ENCODE measurements at places on chromosomes 11 and 22.
A peak's percentile ranks its signal among the peaks of the same experiment; 100 is the strongest.

GRCh38 chr11:76735841-76736240 is 47.3 kb upstream of the TSKU start:
- DNase-seq: no peak

- DNase-seq: no peak
Observed at GRCh38 chr11:59654893-59655292, 13.9 kb downstream of the PATL1 start.

- DNase-seq: no peak
Observed at GRCh38 chr11:19435306-19435989, 194.7 kb upstream of the E2F8 start.

DNA sequence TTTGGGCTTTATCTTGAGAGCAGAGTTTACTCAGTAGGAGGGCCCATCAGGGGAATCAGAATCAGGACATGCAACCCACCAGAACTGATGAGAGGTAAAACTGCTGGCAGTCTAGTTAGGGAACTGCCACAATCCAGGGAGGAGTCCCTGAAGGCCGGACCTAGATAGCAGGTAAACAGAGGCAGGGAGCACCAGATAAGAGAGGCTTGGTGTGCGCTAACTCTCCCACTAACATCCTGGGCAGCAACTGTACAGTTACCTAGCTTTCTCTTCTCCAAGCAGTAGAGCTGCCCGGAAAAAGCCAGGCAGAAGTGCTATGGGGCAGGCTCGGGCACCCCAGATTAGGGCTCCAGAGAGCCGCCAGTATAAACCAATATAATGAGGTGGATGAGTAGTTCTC is 865 bp upstream of the AMOTL1 start:
- DNase-seq: no peak

DNA sequence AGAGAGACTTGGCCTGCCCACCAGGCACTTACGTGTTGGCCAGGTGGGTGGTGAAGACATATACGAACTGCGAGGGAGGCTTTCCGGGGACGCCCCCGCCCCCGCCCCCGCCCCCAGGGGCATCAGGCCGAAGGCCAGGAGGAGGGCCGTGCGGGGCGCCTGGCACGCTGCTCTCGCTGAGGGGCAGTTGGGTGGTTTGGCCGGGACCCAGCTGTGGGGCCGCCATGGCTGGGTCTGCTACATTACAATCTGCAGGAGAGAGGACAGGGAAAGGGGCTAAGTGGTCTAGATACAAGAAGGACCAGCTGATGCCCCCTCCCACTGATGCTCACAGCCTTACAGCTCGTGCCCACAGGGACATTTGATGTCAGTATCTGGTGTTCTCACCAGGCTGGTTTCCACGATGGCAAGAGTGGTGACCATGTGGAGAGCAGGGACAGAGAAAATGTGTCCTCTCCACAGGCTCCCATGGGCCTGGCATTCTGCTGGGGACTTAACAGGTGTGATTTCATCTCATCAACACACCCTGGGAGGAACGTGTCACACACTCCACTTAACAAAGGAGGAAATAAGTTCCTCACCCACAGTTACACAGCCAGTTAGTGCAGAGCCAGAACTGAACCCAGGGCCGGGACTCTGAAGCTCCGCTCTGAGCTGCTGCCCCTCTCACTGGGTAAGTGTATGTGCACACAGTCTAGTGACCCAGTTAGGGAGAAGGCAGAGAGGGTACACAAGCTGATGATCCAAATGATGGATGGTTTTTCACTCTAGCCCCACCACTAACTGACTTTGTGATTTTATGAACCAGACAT is 19.7 kb downstream of the CXCR5 start:
- DNase-seq: no peak

- peak; percentile 36 for DNase-seq
Observed at GRCh38 chr11:112401036-112401769, 140.5 kb upstream of the PLET1 start.

- peak; percentile 26 for DNase-seq
Observed at GRCh38 chr11:80960381-80961029, 1519.7 kb upstream of the TENM4 start.

DNA sequence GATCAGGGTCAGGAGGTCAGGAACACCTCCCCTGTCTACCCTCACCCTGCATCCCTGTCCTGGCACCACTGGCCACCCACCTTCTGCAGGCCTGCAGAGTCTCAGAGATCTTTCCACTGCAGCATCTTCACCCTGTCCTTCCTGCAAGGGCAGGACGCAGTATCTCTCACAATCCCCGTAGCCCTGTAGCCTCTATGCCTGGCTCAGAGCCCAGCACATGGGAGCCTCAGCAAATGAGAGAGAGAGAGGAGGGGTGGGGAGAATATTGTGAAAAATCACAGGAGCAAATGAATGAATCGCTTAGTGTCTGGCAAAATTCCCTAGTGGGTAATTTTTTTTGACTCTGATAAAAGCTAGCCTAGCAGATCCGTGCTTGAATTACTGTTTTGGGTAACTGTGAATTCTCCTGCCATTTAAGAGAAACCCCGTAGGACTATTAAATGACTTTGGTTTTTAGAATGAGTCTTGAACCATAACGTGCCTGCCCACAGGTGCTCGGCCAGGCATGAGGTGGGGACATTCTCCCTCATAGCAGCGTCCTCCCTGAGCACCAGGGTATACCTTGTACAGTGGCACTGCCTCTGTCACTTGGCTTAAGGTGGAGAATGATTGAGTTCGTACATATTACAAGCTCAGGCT is 91.5 kb downstream of the MORC2 start:
- peak; percentile 16 for DNase-seq

GRCh38 chr11:17596310-17596669 is 49.2 kb downstream of the OTOG start:
- no peak for DNase-seq

GRCh38 chr22:37538590-37539357 is 19.6 kb upstream of the CARD10 start:
- DNase-seq: peak; percentile 95

DNA sequence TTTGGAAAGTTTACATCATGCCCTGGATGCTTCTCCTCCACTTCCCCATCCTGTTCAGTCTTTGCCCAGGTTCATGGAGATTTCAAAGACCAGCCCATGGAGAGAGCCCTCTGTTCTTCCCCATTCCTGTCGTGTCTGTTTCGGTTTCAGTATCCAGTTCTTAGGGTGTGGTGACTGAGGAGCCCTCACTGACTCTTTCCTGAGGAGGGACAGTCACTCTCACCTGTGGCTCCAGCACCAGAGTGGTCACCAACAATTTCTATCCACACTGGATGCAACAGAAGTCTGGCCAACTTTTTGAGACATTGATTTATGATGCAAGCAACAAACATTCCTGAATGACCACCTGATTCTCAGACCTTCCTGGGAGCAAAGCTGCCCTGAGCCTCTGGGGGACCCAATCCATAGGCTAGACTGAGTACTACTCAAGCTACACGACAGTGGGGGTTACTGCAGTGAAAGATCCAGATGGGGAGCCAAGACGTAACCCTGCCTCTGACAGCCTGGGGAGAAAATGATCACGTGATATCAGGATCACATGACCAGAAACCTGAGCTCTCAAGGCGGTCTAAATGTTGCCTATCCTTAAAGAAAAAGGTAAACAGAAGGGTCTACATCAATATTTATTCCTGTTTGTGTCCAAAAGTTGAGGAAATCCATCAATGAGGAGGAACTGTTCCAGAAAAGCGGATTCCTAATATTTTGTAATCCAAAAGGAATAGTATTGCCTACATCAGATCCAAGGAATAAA is 76.2 kb upstream of the VPREB1 start:
- peak; percentile 21 for DNase-seq

GRCh38 chr11:14275076-14275475 is 83.9 kb downstream of the RRAS2 start:
- DNase-seq: no peak

DNA sequence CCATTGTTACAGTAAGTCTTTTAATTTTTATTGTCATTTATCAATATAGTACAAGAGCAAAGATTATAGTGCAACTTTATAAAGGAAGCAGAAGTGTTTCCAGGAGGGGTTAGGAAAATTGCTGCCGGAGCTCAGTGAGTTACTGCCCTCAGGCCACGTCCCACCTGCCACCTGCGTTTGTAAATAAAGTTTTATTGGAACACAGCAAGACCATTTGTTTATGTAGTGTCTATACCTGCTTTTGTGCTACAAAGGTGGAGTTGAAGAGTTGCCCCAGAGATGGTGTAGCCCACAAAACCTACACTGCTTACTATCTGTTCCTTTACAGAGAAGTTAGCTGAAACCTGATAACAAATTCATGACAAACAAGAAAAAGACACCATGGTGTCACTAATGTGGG is 437.8 kb upstream of the B3GAT1 start:
- DNase-seq: no peak

GRCh38 chr11:87493516-87493915 is 455.8 kb downstream of the TMEM135 start:
- DNase-seq: peak; percentile 29

DNA sequence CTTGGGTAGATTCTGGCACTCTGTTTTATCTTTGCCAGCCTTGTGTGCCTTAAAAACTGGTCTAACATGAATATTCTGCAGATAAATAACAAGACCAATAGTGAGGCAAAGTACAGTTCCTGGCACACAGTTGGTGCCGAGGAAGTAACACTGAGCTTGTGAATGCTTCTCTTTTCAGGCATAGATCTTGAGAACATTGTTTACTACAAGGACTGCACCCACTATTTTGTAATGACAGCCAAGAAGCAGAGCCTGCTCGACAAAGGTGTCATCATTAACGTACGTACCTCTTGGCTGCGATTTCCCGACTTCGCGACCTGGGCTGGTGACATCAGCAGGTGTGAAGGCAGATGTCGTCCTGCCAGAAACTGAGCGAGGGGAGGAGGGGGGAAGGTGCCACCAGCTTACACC is 105.7 kb downstream of the MICAL2 start:
- no peak for DNase-seq

DNA sequence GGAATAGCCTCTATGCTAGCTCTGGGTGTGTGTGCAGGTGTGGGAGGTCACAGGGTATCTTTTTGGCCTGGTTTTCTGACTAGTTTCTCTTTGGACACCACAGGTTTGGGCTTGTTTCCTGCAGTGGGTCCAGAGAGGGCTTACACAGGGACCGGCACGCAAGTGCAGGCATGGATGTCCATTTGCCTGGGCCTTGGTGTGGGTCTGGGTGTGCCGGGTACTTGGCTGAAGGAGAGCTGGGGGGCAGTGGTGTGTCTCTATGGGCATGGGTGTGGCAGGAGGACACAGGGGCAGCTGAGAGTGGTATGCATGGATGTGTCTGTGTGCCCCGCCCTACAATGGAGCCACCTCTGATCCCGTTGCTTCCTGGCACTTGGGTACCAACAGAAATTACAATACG is 7.5 kb upstream of the KCNJ11 start:
- DNase-seq: no peak

- DNase-seq: no peak
Observed at GRCh38 chr11:128302425-128303186, 284.8 kb downstream of the ETS1 start.
